ENCODE measurements at places on chromosomes 11 and 22. TPM values are rescaled to one million over a fixed set of nuclear protein-coding genes. Genes with fewer than 3 reads are reported as not detected.

The CYTH4 gene
- total RNA-seq = 11.6 TPM

The TMPRSS4 gene
- total RNA-seq = 159 TPM

The CCDC73 gene
- total RNA-seq = not detected

The TESMIN gene
- 16.7 TPM for total RNA-seq

The MMP27 gene
- total RNA-seq = not detected

The PPM1F gene
- total RNA-seq = 27.5 TPM

The NTM gene
- total RNA-seq = 0.64 TPM

The OR51M1 gene
- total RNA-seq = not detected

The CXCR5 gene
- 0.23 TPM for total RNA-seq

The SLC5A1 gene
- 27.9 TPM for total RNA-seq

The INSC gene
- 1.4 TPM for total RNA-seq

The PDGFD gene
- 5.7 TPM for total RNA-seq

The DMC1 gene
- 1.3 TPM for total RNA-seq
